ENCODE measurements at places on chromosomes 12 and 14.

- DNase-seq: peak; percentile 30
Observed at GRCh38 chr12:38905480-38906351, at the start of gene CPNE8. TSS of gene CPNE8 (minus strand) at chr12:38905591. CDS start at chr12:38905534, 57 bp downstream.

DNA sequence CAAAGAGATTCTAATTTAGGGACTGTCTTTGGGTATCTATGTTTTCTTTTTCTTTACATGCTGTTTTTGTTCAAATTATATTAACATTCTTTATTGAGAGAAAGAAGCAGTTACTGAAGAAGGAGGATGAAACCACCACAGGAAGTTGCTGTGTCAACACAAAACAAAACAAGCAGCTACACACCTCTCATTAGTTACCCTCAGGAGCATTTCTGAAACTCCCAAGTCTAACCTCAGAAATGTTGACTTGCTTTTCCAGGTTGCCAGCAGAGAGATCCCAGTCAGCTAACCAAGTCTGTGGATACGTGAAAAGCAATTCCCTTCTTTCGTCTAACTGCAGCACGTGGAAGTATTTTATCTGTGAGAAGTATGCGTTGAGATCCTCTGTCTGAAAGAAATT is 33.5 kb downstream of the CLEC1A start:
- no peak for DNase-seq

DNA sequence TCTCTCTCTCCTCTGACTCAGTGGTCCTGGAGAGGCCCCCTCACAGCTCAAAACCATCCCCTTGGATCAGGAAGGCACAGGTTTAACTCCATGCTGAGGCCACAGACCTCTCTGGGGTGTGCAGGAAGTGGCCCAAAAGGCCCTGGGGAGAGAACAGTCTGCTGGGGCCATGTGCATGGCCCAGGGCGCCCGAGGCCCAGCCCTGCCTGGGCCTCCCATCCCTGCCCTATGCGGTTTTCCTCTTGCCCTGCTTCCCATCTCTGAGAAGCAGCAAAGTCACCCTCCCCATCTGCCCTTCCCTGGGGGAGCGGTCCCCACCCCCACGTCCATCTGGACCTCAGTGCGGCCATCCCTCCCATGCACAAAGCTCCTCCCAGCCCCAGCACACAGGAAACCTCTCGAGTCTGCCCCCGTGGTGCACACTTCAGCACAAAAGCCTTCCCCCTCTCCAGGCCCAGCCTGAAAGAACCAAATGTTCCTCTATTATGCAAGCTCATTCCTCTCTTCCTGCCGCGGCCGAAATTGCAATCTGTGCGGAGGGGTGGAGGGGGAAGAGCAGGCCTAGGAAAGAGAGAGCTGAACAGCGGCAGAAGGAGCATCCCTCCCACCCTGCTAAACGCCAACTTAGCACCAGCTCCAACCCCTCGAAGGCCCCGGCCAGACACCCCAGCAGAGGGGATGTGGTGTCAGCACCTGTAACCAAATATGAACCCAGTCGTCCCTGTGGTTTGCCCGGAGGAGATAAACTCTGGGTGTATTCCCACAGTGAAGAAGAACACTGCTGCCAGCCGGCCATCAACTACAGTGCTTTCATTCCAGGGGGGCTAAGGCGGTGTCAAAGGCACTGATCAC is 108.5 kb downstream of the SCARB1 start:
- no peak for DNase-seq

GRCh38 chr14:53537422-53538315 is 384.5 kb upstream of the DDHD1 start:
- DNase-seq: no peak

DNA sequence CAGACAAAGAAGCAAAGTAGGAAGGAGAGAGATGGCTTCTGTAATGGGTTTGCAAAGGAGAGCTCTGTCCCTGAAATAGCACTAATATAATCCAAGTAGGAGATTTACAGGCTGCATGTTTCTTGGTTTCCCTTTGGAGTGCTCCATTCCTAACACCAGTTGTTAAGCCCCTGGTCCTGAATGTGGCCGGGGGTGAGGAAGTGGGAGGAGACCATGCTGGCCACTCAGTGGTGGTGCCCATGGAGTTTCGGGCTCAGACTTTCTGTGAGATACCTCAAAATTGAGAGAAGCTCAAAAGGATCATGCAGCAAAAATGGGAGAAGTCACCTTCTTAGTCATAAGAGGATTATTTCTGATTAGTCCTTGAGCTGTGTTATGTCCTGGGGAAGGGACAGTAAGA is 88.5 kb downstream of the DAD1 start:
- no peak for DNase-seq

DNA sequence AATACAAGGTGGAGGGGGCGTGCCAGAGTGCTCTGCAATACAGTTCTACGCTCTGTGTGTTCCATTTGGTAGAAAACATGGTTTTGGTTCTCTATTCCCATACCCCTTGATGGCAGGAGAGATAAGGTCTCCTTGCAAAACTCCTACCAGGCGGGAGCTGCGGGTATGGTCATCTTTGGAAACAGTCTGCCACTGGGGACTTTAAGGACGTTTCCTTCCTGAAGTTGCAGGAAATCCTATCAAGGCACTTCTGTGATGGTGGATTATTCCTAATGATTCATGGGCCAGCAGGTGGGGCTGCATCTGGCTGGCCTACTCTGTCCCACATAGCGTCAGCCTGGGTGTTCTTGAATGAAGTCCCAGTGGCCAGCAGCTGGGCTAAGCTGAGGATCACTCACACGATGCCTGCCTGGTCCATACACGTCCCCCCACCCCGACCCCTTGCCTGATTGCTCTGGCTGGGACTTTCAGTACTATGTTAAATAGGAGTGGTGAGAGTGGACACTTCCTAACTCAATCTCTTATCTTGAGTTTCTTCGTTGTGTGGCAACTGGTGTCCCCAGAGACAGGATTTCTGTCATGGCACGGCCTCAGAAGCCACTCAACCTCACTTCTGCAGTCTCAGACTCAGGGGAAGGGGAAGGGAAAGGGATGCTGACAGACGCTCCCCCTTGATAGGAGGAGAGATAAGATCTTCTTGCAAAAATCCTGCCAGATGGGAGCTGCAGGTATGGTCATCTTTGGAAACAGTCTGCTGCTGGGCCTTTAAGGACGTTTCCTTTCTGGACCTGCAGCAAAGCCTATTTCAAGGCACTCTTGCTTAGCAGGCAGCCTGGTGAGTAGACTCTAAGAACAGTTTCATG is 61.0 kb upstream of the FKBP4 start:
- DNase-seq: no peak

GRCh38 chr14:68365228-68365627 is 427.6 kb downstream of the ZFP36L1 start:
- no peak for DNase-seq

DNA sequence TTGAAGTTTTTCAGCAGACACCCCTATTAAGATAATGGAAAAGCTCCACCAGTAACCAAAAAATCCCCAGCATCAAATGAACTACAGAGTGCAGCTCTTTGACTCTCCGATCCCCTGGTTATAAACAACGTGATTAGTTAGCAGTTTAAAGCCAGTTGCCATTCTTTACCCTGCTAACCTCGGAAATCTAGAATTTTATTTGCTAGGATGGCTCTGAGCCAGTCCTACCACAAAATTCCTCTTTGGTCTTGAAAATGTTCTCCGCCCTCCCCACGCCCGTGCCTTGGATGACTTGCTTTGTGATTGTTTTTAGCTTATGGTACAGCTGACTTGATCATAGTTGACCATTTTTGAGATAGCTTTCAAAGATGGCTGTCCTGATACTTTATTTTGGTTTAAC is 1.2 kb downstream of the KLHDC2 start:
- DNase-seq: no peak

DNA sequence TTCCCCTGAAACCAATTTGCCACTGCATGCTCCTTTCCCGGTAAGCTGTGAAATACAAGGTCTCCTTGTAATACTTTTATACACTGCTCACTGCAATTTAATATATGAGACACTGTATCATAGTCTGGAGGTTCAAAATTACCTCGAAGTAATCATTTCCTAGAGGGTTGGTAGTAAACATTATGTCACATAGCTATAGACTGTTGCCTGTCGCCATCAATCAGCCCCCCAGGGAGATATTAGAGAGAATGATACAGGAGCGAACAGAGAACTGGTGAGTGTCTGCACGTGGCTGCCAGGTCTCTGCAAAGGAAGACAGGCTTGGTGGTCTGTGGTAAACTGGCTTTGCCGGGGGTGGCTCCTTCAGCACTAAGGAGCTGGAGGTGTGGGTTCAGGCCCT is 165.5 kb upstream of the WSCD2 start:
- no peak for DNase-seq

DNA sequence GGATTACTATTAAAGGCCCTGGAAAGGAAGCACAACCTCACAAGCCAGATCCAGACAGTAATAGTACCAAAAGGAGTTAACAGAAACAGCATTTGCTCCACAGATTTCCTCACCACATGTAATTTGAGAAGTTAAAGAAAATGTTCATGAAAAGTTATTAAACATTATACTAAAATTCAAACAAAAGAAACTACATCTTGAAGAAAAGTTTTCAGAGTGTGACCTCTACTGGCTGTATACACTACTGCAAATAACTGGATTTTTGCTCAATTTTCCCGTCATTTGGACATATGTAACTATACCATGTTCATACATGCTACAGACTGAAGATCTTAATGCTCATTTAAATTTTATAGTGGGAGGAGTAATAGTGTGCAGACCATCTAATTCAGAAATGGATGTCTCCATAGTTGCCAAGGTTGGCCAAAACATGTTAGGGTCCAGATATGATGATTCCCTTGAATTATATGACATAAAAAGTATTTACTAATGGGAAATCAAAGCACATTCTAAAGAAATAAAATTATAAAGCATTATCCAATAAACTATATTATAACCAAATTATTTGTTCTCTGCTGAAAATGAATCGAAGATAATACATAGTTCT is 5.6 kb downstream of the KRR1 start:
- DNase-seq: no peak

GRCh38 chr12:57770734-57771133 is 1.2 kb downstream of the METTL1 start:
- no peak for DNase-seq

DNA sequence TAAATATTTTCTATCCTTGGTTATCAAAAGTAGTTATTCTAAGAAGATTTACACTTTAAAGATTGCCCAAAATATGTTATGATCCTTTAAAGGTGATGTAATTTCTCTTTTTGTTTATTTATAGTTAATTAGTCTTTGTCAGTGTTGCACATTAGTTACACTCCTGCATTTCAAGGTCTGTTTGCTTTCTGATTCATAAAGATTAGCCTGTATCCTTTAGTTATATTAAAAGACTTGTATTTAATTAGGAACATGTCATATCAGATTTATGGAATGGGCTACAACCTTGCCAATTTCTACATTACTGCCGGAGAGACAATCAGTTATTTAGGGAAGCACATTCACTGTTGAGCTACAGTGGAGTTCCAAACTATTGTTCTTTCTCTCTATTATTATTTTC is 3.5 kb downstream of the EPYC start:
- DNase-seq: no peak

DNA sequence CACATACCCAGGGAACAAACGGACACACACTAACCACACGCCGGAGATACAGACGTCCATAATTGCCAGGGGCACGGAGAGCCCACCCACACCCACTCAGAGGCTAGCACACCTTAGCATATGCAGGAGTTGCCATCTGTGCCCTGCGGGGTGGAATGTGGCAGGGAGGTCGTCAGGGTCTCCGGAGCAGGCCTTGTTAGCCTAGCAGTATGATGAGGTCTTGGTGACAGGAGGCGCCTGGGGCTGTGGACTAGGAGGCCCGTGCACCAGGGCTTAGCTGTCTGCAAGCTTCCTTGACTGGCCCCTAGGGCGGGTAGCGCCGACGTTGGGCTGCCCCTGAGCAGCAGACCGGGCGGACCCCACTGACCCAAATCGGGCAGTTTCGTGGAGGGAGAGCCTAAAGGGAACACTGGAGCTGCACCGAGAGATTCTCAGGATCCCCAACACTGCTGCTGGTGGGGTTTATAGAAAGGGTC is 10.0 kb downstream of the STAC3 start:
- DNase-seq: no peak

DNA sequence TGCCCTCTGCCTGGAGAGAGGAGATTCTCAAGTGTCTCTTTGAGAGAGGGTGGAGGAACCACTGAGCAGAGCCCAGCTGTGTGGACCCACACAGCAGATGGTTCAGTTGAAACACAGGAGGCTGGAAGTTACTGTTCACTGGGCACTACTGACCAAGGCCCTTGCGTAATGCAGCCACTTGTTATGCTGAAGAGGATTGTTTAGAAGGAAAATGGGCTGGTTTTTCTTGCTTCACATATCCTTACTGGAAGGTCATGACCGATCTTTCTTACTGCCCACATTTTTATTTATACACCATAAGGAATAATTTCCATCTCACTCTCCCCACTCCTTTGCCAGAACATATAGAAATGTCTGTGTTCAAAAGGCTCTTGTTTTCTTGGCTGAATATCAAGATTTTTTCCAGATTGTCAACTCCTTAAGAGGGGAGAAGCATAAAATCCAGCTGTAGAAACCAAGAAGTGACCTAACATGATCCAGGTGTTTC is 375.1 kb upstream of the DDHD1 start:
- DNase-seq: no peak

- no peak for DNase-seq
Observed at GRCh38 chr12:49539406-49540228, 787 bp downstream of the KCNH3 start.

- no peak for DNase-seq
Observed at GRCh38 chr12:3004655-3005565, 45.7 kb downstream of the TEAD4 start.

DNA sequence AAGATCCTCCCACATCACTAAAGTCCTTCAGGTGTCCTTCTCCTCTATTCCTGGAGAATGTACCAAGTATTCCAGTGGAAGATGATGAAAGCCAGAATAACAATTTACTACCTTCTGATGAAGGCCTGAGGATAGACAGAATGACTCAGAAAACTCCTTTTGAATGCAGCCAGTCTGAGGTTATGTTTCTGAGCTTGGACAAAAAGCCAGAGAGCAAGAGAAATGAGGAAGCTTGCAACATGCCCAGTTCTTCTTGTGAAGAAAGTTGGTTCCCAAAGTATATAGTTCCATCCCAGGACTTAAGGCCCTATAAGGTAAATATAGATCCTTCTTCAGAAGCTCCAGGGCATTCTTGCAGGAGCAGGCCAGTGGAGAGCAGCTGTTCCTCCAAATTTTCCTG is 54.6 kb upstream of the HELB start:
- no peak for DNase-seq

GRCh38 chr14:56124327-56124726 is 6.1 kb downstream of the PELI2 start:
- DNase-seq: no peak

DNA sequence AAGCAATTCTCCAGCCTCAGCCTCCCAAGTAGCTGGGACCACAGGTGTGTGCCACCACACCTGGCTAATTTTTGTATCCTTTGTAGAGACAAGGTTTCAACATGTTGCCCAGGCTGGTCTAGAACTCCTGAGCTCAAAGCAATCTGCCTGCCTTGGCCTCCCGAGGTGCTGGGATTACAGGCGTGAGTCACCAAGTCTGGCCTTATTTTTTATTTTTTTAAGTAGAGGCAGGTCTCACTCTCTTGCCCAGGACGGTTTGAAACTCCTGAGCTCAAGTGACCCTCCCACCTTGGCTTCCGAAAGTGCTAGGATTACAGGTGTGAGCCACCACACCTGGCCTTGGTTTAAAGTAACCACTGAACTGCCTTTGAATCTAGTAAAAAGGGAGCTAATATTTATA is 56.8 kb downstream of the SPPL3 start:
- no peak for DNase-seq

GRCh38 chr14:91243074-91243471 is 1.4 kb downstream of the GPR68 start:
- DNase-seq: no peak

- no peak for DNase-seq
Observed at GRCh38 chr14:72614891-72615415, 278.9 kb downstream of the DPF3 start.

All from esophagus squamous epithelium (tissue), 5 donors.